ENCODE measurements at places on chromosomes 4 and X.

DNA sequence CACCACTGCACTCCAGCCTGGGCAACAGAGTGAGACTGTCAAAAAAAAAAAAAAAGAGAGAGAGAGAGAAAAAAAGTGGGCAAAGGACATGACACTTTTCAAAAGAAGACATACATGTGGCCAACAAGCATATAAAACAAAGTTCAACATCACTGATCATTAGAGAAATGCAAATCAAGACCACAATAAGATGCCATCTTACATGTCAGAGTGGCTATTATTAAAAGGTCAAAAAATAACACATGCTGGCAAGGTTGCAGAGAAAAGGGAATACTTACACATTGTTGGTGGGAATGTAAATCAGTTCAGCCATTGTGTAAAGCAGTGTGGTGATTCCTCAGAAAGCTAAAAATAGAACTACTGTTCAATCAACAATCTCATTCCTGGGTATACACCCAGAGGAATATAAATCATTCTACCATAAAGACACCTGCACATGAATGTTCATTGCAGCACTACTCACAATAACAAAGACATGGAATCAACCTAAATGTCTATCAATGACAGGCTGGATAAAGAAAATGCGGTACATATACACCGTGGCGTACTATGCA, 94.9 kb upstream of the TRIM2 start:
- DNase-seq = no peak

- no peak for DNase-seq
These were observed 49.2 kb downstream of the FBXW7 start for GRCh38 chr4:152486429-152487389.

- no peak for DNase-seq
These were observed 418.6 kb upstream of the DIPK2B start for GRCh38 chrX:45619290-45619689.

DNA sequence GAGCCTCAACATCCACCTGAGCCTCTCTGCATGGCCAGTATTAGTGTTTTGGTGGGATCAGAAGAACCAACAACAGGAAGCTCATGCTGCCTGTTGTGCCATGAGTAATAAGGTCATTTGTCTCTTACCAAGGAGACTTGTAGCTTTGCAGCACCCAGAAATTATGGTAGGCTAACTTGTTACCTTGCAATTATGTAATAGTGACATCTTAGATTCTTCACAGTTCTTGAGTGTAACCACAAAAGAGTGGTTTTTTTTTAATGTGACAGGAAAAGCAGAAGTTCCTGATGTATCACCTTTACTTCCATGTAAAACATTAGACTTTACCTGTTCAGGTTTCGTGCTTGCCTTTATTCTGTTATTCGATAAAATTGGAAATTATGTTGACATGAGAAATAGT, 263.9 kb upstream of the CXXC4 start:
- no peak for DNase-seq

DNA sequence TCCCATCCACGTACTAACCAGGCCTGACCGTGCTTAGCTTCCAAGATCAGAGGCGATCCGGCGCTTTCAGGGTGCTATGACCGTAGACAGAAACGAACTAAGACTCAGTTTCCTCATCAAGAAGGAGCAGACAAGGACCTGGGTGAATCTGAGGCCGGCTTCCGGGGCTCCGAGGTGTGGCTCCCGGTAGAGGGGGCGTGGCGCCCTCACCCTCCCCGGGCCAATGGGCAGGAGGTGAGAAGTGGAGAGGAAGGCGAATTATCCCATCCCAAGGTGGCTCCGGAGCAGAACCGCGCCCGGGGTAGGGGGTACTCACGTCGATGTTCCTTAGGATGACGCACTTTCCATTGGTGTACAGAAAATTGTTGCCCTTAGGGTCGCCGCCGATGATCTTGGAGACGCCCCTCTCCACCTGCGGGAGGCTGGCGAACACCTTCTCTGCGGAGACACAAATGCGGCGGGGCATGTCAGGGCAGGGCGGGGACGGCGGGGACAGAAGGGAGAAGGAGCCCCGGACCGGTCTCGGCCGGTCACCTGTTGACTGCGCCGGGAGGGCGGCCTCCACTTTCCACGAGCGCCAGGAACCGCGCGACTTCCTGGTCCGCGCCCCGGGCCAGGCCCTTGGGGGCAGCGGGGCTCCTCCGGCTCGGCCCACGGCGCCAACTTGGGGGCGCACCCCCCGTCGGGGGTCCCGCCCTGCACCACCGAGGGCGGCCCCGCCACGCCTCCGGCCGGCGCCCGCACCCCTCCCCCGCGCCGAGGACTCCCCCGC, 616 bp downstream of the WDR1 start:
- peak; percentile 83 for DNase-seq

DNA sequence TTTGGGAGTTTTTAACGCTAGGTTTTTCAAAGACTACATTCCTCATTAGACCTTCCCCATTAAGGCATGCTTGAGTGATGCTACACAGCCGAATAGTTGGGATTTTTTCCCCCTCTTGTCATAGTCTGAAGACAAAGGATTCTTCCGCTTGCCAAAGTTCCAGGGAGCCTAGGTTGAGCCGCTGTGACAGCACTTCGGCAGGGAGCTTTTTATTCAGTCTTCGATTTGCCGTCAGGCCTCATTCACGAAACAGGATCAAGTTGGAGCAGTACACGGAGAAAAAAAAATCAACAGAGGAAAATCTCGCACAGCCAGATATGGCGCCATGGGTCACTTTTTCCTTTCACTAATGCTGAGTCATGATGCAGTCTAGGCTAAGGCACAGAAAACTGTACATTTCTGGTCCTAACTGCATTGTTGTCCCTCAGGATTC, 24.3 kb downstream of the SHROOM3 start:
- no peak for DNase-seq

- peak; percentile 85 for DNase-seq
These were observed 36.6 kb downstream of the CCNG2 start for GRCh38 chr4:77193511-77194102.

GRCh38 chrX:148024425-148025148, 43.5 kb downstream of the FMR1NB start:
- DNase-seq = no peak

DNA sequence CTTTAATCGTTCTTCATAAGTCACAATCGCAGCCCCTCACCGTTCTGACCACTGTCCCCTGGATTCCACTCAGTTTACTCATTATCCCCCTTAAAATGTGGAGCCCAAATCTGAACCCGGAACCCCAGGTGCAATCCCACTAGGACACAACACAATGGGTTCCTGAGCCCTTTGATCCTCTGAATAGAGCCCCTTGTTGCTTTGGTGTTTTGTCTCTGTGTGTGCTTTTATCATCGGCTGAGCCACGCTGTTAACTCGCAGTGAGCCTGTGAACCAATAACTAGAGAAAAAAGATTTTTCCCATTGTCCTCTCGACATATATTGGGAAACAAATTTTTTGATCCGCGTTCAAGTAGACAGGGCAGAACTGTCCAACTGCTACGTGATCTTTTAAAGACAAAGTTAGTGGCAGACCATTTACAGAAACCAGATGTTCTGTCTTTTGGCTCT, 617 bp upstream of the PDHA1 start:
- no peak for DNase-seq

DNA sequence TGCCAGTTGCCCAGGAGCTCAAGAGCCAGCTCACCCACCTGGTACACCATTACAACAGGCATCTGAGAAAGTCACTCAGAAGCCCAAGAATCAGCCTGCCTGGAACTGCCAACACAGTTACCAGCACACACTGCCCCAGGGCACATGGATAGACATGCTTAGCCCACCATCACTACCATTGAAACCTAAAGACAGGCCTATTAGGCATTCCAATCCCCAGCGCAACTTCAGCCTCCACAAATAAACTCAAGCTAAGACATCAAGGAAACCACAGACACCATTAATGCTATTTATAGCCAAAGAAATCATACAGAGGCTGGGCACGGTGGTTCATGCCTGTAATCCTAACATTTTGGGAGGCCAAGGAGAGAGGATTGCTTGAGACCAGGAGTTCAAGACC, 42.3 kb downstream of the ATRX start:
- DNase-seq = no peak

GRCh38 chr4:7040765-7041164, 2.4 kb upstream of the TADA2B start:
- no peak for DNase-seq

DNA sequence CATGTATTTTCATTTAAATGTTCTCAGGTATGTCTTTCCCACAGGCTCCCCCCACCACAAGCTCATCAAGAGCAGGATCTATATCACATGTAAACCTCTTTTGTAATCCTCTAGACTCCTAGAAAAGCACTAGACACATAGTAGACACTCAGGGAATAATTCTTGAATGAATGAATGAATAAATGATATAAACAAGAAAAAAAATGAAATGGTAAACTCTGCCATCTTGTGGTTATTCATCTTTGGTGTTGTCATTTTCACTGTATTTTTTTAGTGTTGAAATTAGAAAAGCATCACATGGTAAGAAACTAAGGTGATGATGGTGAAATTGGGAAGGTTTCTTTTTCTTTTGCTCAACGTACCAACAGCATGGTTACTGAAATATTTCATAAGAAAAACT, 34.2 kb upstream of the C1GALT1C1 start:
- no peak for DNase-seq

GRCh38 chr4:11343536-11343935, 85.2 kb downstream of the HS3ST1 start:
- no peak for DNase-seq

DNA sequence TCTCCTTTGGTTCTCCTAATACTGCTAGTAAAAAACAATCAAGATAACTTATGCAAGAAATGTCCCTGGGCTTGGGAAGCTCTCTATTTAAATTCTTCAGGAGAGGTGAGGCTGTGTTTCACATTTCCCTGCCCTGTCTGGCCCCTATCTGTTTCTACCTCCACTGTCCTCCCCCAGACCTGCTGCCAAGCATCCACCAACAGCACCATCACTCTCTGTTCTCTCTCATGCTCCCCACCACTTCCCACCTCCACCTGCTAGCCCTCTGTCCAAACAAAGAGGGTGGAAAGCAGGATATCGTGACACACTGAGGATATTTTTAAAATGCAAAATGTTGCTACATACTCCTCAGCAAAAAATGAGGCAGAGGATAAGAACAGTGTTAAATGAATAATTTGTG, 88.4 kb upstream of the NAP1L5 start:
- no peak for DNase-seq

- DNase-seq = no peak
These were observed 1160.0 kb downstream of the ADGRL3 start for GRCh38 chr4:62360156-62360545.

DNA sequence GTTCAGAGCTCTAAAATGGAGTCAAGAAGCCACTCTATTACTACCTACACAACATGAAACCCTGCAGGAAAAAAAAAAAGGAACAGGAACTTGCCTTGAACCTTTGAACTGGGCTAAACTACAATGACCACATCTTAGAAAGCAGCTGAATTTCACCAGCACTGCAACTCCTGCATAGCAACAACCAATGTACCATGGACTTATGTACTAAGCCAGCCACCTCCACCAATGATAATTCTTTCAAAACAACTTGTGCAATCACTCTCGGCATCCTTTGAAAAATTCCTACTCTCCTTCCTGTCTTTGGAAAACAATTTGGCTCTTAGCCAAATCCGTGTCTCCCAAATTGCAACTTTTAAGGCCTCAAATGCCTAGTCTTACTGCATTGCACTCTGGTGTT, 26.8 kb upstream of the FMR1 start:
- DNase-seq = no peak

GRCh38 chr4:143352720-143353119, 16.0 kb downstream of the GAB1 start:
- no peak for DNase-seq

- no peak for DNase-seq
These were observed 91.7 kb downstream of the SPATA18 start for GRCh38 chr4:52142816-52143215.

DNA sequence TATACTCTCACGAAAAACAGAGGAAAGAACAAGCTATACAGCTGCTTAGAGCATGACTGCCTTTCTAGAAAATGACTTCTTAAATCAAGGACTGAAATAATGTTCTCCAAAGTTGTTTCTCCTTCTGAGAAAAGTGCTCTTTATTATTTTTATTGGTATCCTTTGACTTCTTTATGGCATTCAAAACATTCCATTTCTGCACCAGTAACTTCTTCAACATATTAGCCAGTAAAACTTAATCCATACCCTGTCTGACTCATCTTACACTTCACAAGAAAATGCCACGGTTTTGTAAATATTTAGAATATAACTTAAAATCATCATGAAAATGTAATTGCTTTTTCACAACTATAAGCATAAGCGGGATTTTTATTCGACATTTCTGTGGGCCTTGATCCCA, 180.4 kb downstream of the NR3C2 start:
- DNase-seq = no peak

DNA sequence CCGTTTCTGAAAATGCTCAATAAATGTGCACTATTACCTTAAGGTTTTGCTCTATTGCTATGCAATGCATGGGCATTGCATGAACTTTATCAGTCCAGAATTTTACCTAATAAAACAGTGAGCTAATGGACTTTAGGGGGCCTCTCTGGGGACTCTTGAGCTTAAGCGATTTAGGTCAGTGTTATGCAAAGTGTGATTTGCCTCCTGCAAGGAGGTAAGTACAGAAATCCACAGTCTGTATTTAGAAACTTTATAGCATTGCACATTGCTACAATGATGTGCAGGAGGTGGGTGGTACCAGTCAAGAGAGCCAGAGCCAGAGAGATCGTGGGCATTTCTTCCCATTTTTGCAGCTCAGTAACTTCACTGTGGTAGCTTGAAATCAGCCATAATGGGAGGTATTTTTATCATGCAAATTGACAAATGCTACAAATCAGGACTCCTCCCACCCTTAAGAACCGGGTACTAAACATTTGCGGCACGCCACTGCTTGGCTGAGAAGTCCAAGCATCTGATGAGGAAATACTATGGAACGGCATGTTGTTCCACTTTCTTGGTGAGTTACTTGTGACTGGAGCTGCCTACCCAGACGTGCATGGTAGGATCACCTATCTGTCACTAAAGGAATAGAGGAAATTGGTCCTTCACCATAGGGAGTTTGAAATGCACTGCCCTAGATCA, 174.6 kb upstream of the PGRMC2 start:
- no peak for DNase-seq

- no peak for DNase-seq
These were observed 567.4 kb downstream of the IQCM start for GRCh38 chr4:149248191-149248764.

GRCh38 chr4:102322736-102323135, 22.5 kb downstream of the SLC39A8 start:
- no peak for DNase-seq

- no peak for DNase-seq
These were observed 43.6 kb upstream of the AFAP1 start for GRCh38 chr4:7983296-7983695.

GRCh38 chr4:186904101-186904500, 180.4 kb upstream of the FAT1 start:
- DNase-seq = no peak

GRCh38 chr4:20126906-20127305, 124.8 kb upstream of the SLIT2 start:
- DNase-seq = no peak

DNA sequence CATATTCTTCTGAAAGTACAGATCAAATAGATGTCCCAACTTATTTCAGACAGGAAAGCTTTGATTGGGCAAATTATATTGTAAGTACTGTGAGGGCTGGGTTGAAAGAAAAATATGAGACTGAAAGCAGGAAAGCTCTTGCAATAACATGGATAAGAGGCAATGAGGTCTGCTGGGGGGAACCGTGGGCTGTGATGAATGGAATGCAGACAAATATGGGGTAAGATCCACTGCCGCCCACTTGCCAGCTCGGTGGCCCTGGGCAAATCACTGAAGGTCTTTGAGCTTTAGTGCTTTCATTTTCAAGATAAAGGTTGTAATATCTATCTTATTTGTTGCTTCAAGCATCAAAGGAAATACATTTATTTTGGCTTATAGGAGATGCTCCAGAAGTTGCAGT, 51.0 kb downstream of the AGA start:
- DNase-seq = no peak

Data from CD4-positive, alpha-beta T cell treated with Interleukin-6 for 4 hours (primary cell).